ENCODE measurements at places on chromosomes 4 and X. TPM values are rescaled to one million over a fixed set of nuclear protein-coding genes. Genes with fewer than 3 reads are reported as not detected.
A peak's percentile ranks its signal among the peaks of the same experiment; 100 is the strongest.

MAGEB2 gene
- total RNA-seq = not detected

CSN2 gene
- total RNA-seq = not detected

COL4A5 gene
- total RNA-seq = not detected

DNA sequence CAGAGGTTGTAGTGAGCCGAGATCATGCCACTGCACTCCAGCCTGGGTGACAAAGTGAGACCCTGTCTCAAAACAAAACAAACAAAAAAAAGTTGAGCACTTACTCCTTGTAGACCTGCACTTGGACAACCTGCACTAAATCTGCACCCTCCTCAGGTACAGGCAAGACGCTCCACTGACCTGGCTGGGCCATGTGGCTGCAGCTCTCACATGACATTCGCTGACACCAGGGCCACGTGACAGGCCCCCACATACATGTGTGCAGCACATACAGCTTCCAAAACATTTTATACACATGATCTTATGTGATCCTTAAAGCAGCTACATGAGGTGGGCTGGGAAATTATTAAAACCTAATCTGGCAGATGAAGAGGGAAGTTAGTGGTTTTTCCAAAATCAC, 62.5 kb downstream of the MGST2 start:
- DNase-seq = no peak

DNA sequence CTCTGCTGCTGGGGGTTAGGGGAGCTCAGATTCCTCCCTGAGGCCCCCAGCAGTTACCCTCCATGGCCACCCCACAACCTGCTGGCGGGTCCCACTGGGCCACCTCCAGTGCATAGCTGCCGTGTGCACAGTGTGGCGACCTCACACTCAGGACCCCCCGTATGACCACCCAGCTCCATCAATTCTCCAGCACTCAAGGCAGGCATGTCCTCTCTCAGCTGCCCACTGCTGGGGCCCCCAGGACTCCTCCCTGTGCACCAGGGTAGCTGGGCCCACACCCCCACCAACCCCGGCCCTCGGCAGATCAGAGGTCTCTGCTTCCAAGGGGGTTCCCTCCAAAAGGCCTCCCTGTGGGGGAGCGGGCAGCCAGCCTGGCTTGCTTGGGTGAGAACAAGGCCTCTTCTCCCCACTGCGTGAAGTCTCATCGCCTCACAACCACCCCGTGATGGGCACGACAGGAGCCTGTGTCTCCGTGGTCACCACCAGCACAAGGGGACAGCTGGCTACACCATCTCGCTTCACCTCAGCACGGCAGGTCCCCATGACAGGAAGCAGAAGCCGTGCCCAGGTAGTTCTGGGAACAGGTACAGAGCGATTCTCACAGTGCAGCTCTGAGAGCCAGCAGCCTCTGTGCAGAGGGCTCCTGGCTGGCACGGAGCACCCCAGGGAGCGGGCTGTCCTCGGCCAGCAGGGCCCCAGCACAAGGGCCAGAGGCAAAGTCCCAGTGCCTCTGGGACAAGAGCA, 4.6 kb upstream of the HAUS3 start:
- DNase-seq = no peak

- DNase-seq = no peak
Measured at GRCh38 chrX:69429339-69430015, 74.6 kb upstream of the NALF2 start.

DNA sequence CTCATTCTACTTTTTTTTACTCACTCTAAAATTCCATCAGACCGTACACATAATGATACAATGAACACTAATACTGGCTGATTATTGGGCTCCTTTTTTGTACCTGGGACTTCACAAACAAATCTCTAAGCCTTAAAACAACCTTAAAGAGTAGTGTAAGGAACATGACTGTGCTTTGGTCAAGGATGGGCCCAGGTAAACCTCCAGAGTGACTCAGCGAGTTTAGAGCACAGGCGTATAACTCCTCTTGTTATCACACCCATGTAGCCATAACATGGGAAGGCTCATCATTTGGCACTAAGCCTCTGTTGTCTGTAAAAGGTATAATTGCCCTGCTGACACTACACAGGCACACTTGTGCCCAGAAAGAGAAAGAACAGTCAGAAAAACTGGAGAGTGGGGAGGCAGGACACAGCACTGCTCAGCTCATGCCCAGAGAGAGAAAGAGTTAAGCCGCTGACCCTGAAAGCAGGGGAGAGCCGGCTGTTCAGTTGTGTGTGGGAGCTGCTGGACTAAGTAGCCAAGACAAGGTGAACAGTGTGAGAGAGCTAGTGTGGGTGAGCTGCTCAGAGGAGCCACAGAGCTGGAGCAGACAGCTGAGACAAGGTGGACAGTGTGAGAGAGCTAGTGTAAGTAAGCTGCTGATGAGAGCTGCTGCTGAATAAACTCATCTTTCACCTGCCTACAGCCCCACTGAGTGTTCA, 319.6 kb upstream of the BMP3 start:
- no peak for DNase-seq

GRCh38 chrX:136211766-136212556, 39.2 kb downstream of the MAP7D3 start:
- DNase-seq = no peak

- DNase-seq = no peak
Measured at GRCh38 chrX:76919761-76920160, 492.3 kb downstream of the MAGEE1 start.

GRCh38 chr4:137819964-137820383, 287.7 kb upstream of the PCDH18 start:
- no peak for DNase-seq

GRCh38 chrX:39729981-39730661, 367.6 kb downstream of the BCOR start:
- no peak for DNase-seq

GRCh38 chrX:150587585-150588503, 19.4 kb downstream of the MTM1 start:
- DNase-seq = peak; percentile 68

DNA sequence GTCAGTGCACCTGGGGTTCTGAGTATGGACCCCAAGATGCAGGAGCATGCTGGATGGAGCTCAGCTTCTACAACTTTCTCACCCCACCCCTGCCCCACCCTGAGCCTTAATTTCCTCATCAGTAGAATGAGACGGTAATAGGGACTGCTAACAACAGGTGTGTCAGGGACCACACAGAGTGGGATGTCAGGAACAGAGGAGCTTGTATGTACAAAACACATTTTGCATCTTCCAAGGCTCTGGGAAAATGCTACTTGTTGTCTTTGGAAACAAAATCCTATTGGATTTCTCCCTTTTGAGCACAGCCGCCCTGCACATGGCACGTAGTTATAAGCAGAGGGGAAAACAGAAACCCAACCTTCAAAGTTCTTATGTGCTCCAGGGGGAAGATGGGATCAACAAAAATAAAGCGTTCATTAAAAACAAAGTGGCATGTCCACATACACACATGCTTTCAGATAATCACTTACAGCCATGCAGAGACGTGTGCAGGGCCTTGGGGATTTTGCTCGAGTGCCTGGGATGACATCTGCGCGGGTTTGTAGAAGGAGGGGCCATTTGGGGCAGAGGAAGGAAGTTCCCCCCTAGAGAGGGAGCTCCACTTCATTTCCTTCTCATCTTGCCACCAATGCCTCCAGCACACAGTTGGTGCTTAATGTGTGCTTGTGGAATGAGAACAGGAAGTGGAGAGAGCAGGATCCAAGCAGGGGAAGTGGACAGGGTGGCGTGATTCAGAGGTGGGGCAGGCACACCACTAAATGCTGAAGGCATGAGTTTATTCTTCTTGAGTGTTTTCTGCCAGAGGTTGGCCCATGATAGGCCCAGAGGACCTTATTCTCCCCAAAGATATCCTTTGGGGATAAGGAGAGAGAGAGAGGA, 138.9 kb downstream of the SMIM20 start:
- no peak for DNase-seq

GRCh38 chr4:25096251-25096980, 63.8 kb downstream of the SEPSECS start:
- no peak for DNase-seq

GRCh38 chrX:102558607-102559006, 40.7 kb upstream of the ARMCX5 start:
- no peak for DNase-seq

GRCh38 chr4:77020017-77020416, 55.8 kb downstream of the CCNI start:
- DNase-seq = no peak

DNA sequence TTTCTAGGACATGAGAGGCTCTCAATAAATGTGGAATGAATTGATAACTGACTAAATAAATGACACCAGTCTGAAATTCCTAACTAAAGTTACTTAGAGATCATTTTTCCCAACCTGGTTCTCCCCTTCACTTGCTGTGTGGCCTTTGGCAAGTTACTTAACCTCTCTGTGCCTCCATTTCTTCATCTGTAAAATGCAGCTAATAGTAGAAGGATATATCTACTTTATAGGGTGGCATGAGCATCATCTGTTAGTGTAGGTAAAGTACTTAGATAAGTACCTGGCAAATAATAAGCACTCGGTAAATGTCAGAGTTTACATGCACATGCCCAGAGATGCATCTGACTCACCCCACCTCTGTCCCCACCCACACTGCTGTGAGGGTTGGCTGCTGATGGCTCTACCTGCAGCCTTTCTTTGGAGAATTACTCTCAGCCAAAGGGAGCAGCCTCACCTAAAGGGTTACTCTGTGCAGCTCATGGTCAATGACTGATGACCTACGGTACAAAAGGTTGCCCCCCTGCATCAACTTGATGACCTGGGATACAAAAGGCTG, 139.3 kb downstream of the CHIC2 start:
- no peak for DNase-seq

DNA sequence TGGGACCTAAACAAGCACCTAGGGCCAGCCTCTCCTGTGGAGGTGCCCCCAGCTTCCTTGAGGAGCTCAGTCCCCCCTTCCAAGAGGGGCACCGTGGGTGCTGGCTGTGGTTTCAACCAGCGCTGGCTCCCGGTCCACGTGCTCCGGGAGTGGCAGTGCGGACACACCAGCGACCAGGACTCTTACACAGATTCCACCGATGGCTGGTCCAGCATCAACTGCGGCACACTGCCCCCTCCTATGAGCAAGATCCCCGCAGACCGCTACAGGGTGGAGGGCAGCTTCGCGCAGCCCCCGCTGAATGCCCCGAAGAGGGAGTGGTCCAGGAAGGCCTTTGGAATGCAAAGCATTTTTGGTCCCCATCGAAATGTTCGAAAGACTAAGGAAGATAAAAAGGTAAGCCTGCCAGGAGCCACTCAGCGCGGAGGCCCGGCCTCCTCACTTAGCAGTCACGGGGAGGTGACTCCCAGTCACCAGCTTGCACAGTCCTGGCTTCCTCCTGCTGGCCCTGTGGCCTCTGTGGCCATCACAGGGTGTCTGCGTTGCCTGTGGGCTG, 24.9 kb downstream of the RGS12 start:
- DNase-seq = no peak
